Mononuclear cell (primary cell): ENCODE measurements at places on chromosomes 7 and 10. TPM values are rescaled to one million over a fixed set of nuclear protein-coding genes. Genes with fewer than 3 reads are reported as not detected.

Gene PRF1
- 60.4 TPM for total RNA-seq

Gene RADIL
- not detected for total RNA-seq

Gene PRPS1L1
- total RNA-seq = 0.31 TPM

Gene STAG3
- 6.7 TPM for total RNA-seq

Gene MSMB
- total RNA-seq = not detected

Gene PTPRE
- total RNA-seq = 205 TPM
